Myometrial cell (primary cell): ENCODE measurements at places on chromosomes 7 and 10. TPM values are rescaled to one million over a fixed set of nuclear protein-coding genes. Genes with fewer than 3 reads are reported as not detected.

ZNF365 gene
- 1.2 and 2.7 TPM in 2 replicates for total RNA-seq

PALS2 gene
- 5.2 and 16.1 TPM in 2 replicates for total RNA-seq

LRRC18 gene
- total RNA-seq, result not detected in 2 replicates

OGDHL gene
- total RNA-seq, result 0.18 and 0.58 TPM in 2 replicates

CPA4 gene
- total RNA-seq, result 7.5 and 13.1 TPM in 2 replicates

GARIN1A gene
- not detected in 2 replicates for total RNA-seq

AKR1D1 gene
- not detected in 2 replicates for total RNA-seq

CYP3A4 gene
- not detected in 2 replicates for total RNA-seq

FGL2 gene
- total RNA-seq, result not detected in 2 replicates

CRYGN gene
- not detected in 2 replicates for total RNA-seq

ZNF853 gene
- under 0.01 and 0.58 TPM in 2 replicates for total RNA-seq

CPXM2 gene
- total RNA-seq, result not detected in 2 replicates

ZNF679 gene
- total RNA-seq, result not detected in 2 replicates

CALCR gene
- not detected in 2 replicates for total RNA-seq

PTN gene
- 15.3 and 19.1 TPM in 2 replicates for total RNA-seq

PPP1R9A gene
- total RNA-seq, result not detected in 2 replicates

TLX1 gene
- total RNA-seq, result not detected in 2 replicates

STOX1 gene
- total RNA-seq, result not detected in 2 replicates

ABCC2 gene
- total RNA-seq, result under 0.01 TPM in 2 replicates

GJC3 gene
- total RNA-seq, result not detected in 2 replicates

EIF4H gene
- total RNA-seq, result 399 and 445 TPM in 2 replicates

ZNRF2 gene
- total RNA-seq, result 3.2 and 5.5 TPM in 2 replicates

CFTR gene
- under 0.01 TPM in 1 of 2 replicates, not detected in the other for total RNA-seq
